ENCODE measurements at places on chromosomes 2 and 18.
A peak's percentile ranks its signal among the peaks of the same experiment; 100 is the strongest.

DNA sequence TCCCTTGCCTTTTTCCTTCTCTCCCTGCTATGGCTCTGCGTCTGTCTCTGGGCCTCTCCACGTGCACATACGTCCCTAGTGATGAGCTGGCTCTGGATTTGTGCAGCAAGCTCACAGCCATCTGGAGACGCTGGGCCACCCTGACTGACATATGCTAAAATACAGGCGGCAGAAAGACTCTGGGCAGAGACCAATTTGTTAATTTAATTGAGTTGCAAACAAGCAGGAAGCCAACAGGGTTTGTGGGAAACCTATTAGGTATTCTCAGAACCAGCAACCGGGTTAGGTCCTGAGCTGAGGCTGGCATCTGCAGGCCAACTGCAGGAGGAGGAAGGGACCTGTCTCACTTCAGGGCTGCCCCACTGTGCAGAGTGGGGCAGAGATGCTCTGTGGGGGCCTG, 53.5 kb upstream of the SMAD2 start:
- DNase-seq, result no peak

GRCh38 chr18:53254265-53254664, 914.3 kb downstream of the DCC start:
- DNase-seq, result no peak

DNA sequence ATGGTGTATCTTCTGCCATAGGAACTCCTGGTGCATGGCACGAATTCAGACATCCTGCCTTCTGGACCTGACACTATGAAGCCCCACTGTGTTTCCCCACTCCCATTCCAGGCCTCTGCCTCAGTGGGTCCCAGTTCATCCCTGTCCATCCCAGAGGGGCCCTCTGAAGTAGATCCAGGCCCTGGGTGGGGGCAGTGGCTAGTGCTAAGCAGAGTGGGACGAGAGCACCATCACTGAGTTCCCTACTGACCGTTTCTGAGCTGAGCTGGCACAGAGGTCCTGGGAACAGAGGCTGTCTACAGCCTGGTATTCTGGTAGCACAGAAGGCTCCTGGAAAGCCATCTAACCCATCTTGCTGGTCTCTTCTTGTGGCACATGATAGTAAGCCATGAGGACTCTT, 54.0 kb downstream of the ATOH8 start:
- no peak for DNase-seq

DNA sequence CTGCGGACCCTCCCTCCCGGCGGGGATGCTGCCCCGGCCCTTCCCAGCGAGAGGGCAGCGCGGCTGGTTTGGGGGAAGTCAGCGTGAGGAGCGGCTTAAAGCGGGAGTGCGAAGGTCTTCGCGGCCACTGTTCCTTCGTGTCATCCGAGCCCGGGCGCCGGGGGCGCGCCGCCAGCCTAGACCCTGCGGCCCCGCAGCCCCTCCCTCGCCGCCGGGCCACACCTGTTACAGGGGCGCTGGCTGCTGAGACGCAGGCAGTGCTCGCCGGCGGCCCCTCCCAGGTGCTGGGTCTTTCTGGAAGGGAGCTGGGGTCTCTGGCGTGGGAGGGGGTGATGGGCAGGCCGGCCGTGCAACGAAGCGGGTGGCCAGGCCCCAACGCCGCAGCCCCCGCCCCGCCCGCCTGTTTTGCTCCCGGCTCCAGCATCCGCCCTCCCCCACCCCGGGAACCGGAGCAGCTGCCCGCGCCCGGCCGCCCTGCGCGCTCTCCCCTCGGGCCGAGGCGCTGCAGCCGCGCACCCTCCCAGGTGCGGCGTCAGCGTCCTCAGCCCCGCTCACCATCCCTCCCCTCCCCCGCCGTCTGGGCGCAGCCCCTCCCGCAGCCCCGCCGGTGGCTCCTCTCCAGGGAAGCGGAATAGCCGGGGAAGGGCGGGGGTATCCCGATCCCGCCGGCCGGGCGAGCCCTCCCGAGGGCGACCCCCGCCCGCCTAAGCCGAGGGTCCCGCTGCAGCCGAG, 727 bp downstream of the KIF1A start:
- no peak for DNase-seq

DNA sequence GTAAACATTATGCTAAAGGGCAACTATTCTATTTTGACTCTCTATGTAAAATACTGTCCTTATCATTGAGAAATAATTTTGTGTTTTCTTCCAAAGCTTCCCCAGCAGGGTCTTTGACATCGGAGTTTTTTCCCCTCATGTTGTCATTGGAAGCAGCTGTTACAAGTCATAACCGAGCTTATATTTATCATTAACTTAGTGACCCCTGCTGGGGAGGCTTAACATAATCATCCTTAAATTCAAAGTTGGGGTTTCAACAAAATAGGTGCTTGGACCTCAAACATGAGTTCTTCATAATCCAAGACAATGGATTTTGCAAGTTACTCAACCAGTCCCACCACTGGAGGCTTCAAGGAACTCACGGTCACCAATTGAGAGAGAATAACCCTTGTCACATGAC, 330.9 kb downstream of the DCC start:
- peak; percentile 49 for DNase-seq

GRCh38 chr2:62277688-62278087, 81.8 kb downstream of the B3GNT2 start:
- no peak for DNase-seq

DNA sequence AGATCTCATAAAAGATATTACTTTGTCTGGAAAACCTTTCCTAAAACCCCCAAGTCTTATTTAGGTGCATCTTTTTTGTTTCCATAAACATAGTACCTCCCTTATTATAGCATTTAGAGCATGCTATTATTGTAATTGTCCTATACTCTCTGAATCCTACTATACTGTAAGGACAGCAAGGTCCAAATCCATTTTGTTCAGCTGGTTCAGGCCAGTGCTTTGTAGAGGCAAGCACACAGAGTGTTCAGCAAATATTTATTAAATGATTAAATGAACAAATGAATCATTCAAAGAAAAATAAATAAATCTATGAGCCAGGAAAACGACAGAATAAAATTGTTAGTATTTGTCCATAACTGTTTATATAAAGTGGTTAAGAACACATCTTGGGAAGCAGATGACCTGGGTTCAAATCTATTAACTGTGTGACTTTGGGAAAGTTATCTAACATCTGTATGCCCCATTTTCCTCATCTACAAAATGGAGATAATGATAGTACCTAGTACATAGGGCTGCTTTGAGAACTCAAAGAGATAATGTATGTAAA, 86.0 kb downstream of the COL3A1 start:
- no peak for DNase-seq

GRCh38 chr2:60313470-60314172, 239.8 kb downstream of the BCL11A start:
- DNase-seq, result no peak

Measured in astrocyte of the spinal cord (primary cell).